ENCODE measurements at places on chromosomes 4 and X.

DNA sequence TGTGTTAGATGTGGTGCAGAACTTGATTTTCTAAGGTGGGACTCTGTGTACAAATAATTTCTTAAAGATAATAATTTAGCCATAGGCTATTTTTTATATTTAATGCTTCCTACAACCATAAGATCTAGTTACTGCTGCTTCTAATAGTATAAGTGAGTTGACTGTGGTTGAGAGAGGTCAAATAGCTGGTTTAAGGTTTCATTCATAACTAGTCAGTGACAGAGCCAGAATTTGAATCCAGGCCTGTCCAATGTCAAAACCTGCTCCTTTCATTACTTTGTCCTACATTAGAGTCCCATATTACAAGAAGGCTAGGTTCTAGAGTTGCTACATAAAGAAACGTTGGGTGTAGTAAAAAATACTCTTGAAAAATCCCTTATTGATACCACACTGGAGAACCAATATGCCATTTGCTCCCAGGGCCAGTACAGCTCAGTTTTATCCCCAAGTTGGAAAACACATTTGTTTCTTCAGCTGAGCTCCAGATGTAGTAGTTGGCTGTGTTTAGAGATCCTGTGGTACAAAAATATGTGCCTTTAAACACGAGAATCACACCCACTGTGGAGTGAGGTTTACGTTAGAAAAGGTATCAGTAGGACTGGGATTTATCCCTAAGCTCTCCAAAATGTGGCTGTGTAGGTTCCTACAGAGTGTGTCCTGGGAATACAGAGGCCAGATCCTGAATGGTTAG, 84.3 kb downstream of the REPS2 start:
- DNase-seq, result no peak

DNA sequence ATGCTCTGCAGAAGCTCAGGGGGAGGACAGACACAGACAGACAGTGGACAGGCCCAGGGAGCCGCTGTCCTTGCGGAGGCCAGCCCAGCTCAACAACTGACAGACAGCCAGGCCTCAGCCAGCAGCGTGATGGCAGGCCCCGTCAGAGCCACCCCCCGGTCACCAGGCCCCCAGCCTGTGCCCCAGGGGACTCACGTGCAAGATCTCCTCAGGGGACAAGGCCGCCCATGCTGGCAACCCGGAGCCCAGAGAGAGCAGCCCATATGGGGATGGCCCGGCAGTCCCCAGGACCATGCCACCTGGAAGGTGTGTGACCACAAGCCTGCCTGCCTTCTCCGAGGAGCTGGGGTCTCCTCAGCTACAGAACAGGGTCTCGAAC, 28.0 kb upstream of the MXD4 start:
- DNase-seq, result no peak

DNA sequence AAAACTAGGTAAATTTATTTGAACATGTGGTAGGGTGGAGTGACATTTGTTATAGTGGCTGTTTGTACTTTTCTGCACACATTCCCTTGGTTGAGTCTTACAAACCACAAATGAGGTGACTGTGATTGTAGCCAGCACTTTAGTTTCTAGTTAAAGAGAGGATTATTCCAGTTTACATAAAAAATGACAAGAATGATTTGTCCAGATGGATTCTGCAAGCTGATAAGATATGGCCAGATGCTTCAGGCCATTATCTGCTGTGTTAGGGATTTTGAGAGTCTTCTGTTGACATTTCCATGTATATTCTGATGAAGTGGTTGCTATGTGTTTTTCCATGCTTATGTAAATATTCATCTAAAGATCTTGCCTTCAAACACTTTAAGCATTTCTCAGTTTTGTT, 31.0 kb upstream of the PDE5A start:
- no peak for DNase-seq

GRCh38 chrX:46572340-46572936, 1.1 kb upstream of the CHST7 start:
- DNase-seq, result no peak

DNA sequence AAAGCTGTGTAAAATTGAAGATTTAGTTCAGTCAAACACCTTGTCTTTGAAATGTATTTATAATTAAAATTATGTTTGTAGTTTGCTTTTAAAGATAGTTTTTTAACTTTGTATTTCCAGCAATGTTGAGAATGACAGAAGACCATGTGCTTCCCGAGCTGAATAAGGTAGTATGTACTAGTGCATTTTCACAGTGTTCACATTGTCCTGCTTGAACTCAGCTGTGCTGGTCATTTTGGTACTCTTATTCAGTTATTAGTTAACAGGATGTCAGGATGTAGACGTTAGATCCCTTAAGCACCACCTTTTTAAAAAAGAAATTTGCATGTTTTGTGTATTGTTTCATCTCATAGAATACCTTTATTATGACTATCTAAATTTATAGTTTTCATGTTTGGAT, 28.4 kb downstream of the ANAPC4 start:
- DNase-seq, result no peak

- no peak for DNase-seq
These were observed 18.5 kb downstream of the TBC1D14 start for GRCh38 chr4:6928081-6928480.

GRCh38 chr4:13534344-13535063, 9.8 kb downstream of the NKX3-2 start:
- DNase-seq, result no peak

DNA sequence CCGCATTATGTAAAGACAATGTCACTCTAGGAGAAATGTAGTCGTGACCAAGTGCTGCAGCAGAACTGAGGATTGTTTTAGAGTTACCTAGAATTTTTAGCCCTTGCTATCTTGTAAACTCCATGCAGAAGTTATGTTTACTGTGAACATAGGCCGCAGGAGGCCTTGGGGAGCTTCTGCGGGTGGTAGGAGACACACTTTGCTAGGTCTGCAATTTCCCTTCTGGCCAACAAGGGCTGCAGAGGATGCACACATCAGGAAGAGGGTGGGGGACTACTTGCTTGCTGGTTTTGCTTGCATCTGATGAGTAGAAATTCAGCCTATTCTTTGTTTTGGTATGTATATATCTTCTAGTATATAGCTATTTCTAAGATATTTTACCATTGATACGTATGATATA, 23.1 kb downstream of the BANK1 start:
- no peak for DNase-seq

DNA sequence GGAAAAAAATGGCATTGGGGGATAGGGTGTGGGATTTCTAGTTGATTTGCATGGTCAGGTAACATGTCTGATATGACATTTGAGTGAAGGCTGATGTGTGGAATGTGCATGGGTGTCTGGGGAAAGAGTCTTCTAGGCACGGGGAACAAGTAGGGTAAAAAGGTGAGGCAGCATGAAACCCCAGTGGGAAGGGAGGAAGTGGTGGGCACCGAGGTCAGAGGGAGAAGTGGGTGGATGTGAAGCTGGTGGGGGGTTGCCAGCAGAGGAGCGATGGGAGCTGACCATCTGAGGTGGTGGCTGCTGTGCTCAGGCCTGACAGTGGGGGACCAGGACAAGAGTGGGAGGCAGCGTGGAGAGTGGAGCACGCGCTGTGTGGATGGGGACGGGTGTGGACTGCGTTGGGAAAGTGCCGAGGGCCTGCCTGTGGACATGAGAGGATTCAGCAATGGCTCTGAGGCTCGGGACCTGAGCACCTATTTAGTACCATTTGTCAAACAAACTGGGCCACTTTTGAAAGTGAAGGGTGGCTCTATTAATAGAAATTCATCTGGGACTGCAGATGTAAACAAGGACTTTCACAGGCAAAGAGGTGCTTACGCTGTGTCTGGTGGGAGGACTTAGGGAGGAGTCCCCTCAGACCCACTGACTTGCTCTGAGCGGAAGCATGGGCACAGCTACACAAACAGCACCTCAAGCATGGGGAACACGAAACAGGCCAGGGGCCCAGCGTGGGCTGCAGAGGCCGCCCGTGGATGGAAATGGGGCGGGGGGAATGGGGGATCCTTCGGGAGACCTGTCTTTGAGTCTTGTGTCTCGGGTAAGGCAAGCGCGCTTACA, 16.7 kb upstream of the S100P start:
- no peak for DNase-seq

DNA sequence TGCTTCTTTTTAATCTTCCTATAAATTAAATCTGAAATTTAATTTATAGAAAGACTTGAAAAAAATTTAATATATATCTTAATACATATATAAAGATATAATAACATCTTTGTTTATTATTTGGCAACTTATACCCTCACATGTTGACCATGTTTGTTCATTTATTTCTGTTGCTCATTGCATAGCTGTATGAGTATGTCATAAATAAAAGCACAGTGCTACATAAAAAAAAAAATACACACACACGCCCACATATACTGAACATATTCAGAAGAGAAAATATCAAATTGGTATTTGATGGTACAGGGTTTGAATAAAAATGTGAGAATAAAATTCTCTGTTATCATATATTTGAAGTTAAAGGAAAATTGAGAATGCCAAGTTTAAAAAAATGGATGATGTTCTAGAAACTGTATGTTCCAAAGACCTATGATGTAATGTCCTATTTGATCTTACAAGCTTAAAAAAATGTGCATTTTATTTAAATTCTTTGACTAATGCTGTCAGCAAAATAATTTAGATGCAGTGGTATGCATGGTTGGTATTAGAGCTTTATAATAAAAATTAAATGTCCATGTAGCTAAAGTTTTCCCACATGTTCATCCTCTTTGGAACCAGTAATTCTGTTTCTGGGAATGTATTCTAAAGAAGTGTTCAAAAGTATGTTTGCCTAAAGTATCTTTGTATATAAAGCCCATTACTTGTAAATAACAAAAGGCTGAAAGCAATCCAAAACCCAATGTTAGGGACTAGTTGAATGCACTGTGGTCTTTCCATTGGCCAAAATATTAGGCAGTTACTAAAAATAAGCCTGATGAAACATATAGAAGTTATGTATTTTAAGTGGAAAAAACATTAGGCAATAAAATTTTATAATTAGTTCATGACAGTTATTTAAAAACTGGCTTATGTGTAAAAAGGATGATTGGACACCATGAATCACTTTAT, 12.9 kb downstream of the TMEM184C start:
- DNase-seq, result no peak

Data from kidney (tissue), 22 donors.